ENCODE measurements at places on chromosomes 3 and 15.

- no peak for DNase-seq
These were observed 17.3 kb downstream of the FAM174B start for GRCh38 chr15:92638291-92638708.

GRCh38 chr3:159039286-159039685 is 237.4 kb downstream of the MFSD1 start:
- DNase-seq: no peak

- no peak for DNase-seq
These were observed 410.6 kb upstream of the THRB start for GRCh38 chr3:24905266-24905665.

GRCh38 chr3:118987477-118987876 is 47.2 kb downstream of the IGSF11 start:
- DNase-seq: peak; percentile 53

DNA sequence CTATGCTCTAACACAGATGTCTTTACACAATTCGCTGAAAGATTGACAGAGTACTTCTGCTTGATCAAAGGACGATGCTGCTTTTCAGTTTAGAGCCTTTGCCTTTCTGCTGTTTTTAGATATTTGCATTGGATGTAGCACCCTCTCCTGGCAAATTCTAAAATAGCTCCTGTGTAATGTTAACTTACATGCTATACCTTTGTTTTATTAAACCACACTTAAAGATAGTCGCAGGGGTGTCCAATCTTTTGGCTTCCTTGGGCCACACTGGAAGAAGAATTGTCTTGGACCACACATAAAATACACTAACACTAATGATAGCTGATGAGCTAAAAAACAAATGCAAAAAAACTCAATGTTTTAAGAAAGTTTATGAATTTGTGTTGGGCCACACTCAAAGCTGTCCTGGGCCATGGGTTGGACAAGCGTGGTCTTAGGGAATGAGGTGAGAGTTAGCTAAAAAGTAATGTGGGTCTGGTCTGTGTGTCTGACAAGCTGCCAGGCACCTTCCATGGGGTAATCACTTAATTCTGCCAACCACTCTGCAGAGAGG is 62.9 kb downstream of the ATG7 start:
- peak; percentile 88 for DNase-seq

DNA sequence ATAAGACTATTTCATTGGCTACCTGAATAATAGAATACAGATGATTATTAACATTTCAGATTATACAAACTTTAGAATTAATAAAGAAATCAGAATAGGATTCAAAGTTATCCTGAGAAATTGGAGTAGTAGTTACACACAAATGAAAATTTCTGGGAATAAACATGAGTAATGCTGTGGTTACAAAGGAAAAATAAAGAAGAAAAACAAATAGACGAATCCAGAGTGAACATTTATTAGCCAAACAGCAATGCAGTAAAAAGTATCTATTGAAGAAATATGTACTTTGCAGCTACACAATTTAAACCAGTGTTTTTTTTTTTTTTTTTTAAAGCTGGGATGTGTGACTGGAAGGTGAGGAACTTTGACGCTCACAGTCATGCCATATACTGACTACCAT is 1159.2 kb downstream of the TUSC7 start:
- DNase-seq: no peak

DNA sequence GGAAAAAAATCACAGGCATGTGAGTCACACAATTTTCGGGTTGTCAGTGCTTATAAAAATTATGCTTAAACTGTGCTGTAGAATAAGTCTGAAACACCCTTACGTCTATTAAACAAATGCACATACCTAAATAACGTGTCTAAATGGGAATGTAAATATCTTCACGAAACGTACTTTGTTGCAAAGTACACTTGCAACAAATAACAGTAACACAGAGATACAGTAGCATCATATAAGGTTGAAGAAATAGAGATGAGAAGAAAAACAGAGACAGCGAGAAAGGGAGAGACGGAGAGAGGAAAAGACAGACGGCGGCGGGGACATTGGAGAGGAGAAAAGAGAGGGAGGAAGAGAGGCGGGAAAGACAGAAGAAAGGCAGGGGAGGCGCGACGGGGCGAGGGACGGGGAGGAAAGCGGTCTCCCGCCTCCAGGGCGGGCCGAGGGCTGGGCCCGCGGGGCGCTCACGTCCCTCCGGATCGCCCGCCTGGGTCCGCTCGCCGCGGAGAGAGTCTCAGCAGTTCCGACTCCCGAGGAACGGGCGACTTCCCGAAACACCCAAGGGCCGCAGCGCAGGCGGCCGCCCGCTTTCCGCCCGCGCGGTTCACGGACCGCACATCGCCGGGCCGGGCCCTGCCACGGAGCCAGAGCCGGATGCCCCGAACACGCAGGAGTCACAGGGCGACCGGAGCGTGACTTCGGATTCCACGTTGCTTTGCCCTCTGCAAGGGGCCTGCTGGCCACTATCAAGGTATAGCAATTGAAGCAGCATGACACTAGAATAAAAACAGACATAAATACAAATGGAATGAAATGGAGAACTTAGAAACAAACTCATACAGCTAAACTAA is 153.4 kb downstream of the LMLN start:
- no peak for DNase-seq

DNA sequence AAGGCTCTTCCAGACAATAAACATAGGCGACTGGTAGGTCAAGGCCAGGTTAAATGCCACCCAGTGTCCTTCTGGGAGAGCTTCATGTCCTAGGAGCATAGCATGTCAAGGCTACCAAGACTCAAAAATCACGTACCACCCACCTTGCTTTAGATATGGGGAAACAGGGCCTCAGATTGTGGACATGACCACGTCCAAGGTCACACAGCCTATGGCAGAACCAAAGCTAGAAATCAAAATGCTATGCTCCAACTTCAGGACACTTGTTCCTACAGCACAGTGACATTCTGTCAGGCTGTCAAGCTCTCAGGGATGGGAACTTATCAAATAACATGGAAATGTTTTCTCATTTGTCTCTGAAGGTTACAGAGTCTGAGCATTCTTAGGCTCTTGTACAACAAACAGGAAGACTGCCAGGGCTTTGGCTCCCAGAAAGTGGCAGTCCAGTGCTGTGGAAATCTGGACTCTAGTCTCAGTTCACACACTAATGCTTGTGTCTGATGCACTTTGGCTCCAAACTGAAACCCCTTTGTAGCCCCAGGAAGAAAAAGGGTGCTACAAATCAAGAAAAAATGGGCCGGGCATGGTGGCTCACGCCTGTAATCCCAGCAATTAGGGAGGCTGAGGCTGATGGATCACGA is 170.4 kb upstream of the LPP start:
- DNase-seq: no peak

DNA sequence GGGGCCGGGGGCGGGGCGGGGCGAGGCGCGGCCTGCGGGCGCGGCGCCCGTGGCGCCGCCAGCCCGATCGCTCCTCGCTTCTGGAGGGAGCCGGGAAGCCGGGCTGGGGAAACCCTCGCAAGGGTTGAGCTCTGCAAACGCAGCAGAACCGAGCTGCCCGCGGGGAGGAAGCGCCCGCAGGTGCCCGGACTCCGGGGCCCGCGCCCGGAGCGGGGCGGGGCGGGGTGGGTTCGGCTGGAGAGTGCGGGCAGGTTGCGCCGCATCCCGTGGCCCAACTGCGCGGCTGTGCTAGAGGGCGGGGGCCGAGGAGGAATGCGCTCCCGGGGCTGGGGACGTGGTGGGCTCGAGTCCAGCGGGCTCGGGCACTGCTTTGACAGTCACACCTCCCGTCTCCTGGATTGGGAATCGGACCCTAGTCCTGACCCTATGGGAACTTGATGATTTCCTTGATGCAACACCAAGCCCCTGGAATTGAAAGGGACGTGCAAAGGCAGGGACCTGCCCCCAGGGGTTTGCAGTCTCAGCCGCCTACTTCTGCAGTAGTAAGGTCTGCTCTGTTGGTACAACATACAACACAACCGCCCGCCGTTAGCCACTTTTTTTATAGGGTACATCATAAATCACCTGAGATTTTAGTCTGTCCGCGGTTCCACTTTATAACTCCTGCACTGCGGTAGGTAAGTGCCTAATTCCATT is 34.3 kb downstream of the ZBTB38 start:
- peak; percentile 69 for DNase-seq

DNA sequence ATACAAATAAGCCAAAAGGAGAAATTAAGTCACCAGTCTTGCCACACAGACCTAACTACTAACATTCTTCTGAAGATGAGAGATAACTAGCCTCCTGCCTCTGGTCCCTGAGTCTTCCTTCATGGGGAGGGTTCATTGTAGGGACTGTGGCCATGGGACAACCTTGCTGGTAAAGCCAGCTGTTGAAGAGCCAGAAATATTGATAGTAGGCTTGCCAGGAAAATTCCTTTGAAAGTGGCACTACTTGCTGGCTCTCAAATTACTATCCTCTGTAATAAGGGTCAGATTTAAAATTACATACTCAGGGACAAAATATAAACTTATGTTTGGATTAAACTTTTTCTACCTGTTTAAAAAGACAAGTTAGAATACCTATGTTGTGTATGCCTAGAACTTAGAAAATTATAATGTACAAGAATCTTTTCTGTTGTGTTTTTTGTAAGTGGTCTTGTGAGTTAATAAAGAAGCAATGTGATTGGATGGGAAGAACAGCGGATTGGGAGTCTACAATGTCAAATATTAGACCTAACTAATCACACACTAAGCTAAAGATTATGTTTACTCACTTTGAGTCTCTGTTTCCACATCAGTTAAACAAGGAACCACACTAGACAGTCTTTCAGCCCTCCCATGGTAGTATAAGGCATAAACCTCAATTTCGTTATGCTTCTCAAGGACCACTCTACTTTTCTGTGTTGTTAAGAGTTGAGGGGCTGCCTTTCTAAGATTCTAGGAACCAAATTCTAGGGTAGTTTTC is 60.0 kb upstream of the TRIM71 start:
- no peak for DNase-seq

DNA sequence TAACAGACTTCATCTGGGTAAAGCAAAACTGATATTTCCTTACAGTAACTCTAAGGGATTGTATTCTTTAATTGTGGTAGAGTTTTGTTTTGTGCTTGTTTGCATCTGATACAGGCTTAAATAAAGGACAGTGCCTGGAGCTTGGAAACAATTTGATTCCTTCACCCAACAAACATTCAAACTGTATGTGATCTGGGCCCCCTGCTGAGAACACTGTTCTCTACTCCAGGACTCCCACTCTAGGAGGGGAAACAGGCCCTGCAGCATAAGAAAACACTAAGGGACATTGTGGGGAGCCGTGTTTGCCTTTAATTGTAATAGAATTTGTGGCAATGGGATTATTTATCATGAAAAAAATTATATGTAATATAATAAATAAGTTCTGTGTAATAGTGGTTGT is 56.9 kb downstream of the CTDSPL start:
- DNase-seq: no peak

GRCh38 chr15:95559875-95560394 is 770.6 kb upstream of the NR2F2 start:
- DNase-seq: peak; percentile 87

DNA sequence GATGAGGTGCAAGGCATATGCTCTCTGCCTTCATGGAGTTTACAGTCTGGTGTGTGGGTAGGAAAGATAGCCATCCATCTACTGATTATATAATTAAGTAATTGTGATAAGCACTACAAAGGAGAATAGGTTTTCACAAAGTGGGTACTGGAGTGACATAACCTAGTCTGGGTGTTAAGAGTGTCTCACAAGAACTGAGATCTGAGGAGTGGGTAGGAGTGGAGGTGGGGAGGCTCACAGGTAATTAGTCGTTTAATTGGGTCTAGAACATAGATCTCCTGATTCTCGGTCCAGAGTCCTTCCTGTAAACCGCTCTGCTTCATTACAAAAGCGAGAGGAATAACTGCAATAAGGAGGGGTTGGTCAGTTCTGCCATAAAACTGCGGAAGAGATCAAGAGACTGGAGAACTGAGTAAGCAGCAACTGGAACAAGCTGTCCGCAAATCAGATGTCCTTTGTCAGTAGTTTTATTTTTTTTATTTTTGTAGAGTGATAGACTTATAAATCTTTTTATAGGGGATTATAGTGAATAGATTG is 2.2 kb downstream of the NEO1 start:
- DNase-seq: no peak

- peak; percentile 5 for DNase-seq
These were observed 25.7 kb downstream of the PCOLCE2 start for GRCh38 chr3:142863010-142863817.

GRCh38 chr3:157793745-157794144 is 290.5 kb upstream of the VEPH1 start:
- no peak for DNase-seq

DNA sequence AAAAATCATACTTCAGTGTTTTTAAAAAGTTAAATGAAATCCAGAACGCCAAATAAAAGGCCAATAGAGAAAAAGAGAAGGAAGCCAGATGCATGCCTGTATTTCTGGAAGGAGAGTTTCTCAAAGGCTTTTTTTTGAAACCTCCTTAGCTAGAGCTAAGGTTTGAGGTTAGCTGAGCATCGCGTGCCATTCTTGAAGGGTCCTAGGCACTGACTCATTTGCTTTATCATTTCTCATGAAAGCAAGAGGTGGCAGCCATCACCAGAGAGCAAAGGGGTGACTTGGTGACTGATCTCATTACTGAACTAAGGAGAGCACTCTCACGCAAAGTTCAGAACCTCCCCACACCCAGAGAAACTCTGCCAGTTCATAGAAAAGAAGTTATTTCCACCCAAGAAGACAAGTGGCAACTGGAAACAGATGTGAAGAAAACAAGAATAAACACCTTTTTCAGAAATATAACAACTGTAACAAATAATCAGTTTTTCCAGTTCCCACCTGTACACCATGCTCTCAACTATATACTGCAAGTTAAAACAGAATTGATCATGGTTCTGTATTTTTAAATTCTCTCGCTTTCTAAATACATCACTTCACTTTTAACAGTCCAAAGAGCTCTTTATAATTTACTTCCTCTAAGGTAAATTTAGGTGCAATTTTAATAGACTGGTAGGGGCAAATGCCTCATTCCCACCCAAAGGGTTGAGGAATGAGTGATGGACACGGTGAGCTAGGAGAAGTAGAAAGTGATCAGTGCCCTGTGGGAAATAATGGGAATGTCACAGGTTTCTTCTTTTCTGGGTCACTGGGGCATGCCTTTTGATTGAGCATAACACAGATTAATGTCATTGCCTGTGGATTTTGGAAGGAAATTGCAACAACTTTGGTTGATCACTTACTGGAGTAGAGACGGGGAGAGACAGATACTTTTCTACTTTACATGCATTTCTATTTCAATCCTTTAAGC is 24.7 kb downstream of the GPR15 start:
- peak; percentile 25 for DNase-seq

GRCh38 chr3:98843266-98843959 is 58.1 kb downstream of the DCBLD2 start:
- DNase-seq: peak; percentile 48

DNA sequence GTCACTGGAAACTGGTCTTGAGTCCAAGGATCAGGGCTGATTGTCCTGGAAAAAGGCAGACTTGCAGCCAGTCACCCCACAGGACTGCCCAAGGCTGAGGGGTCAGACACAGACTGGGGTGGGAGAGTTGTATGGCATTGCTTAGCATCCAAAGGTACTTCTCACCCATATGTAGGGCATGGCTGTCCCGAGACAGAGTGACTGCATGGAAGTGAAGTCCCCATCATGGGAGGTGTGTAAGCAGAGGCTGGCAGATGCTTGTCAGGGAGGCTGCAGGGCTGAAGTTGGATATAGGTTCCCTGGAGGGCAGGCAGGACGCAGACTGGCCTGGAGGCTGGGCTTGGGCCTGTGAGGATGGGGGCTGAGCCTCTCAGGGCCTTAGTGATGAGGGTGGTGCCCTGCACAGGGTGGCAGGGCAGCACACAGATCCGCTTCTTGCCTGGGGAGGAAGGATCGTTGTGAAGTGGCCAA is 31.1 kb downstream of the PSTPIP1 start:
- no peak for DNase-seq

- DNase-seq: no peak
These were observed 13.4 kb downstream of the LRIG1 start for GRCh38 chr3:66487465-66487864.

All from cardiac fibroblast (primary cell).